IMR-90 (cell line): ENCODE measurements at places on chromosomes 7 and 10. TPM values are rescaled to one million over a fixed set of nuclear protein-coding genes. Genes with fewer than 3 reads are reported as not detected.

The AGR2 gene
- not detected in 2 replicates for total RNA-seq

The FXYD4 gene
- not detected in 2 replicates for total RNA-seq

The SCART1 gene
- total RNA-seq, result 0.28 and 0.54 TPM in 2 replicates

The CCL24 gene
- total RNA-seq, result not detected in 2 replicates

The GPR85 gene
- 5.0 and 5.4 TPM in 2 replicates for total RNA-seq

The DRGX gene
- total RNA-seq, result not detected in 2 replicates

The PODXL gene
- total RNA-seq, result 1.3 and 1.4 TPM in 2 replicates

GRCh38 chr7:118731854-118732253 lies 507.4 kb downstream of the ANKRD7 start:
- no peaks in the 10 kb centered on the region for H3K36me3 ChIP-seq
- H3K27me3 ChIP-seq, result no peaks in the 10 kb centered on the region
- no peaks in the 10 kb centered on the region for H3K4me1 ChIP-seq

DNA sequence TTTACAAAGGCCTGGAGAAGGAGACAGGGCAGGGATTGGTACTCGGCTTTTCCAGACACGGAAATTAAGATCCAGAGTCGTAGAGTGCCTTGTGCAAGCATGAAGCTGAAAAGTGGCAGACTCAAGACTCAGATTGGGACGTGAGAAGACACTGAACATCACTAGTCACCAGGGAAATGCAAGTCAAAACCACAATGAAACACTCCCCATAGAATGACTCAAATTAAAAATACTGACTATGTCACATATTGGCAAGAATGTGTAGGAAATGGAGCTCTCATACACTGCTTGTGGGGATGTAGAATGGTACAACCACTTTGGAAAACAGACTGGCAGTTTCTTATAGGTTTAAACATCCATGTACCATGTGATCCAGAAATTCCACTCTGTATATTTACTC lies 472.0 kb downstream of the RPS24 start:
- peak; percentile 57 for DNase-seq
- no peaks in the 10 kb centered on the region; the same call in 1 of the 2 replicates for H3K27me3 ChIP-seq
- no peak overlapping the region for H3K27ac ChIP-seq
- H3K4me1 ChIP-seq, result peaks cover 9% of the 10 kb centered on the region

- H3K27ac ChIP-seq, result no peak overlapping the region
- no peaks in the 10 kb centered on the region for H3K36me3 ChIP-seq
- H3K4me3 ChIP-seq, result no peak overlapping the region
- H3K4me1 ChIP-seq, result no peaks in the 10 kb centered on the region
These were observed 59.3 kb downstream of the C10orf105 start for GRCh38 chr10:71660313-71660712.

- no peak for DNase-seq
- H3K27ac ChIP-seq, result no peak overlapping the region
- no peak overlapping the region for H3K4me3 ChIP-seq
These were observed 15.4 kb downstream of the CUX1 start for GRCh38 chr7:101832685-101833375.

DNA sequence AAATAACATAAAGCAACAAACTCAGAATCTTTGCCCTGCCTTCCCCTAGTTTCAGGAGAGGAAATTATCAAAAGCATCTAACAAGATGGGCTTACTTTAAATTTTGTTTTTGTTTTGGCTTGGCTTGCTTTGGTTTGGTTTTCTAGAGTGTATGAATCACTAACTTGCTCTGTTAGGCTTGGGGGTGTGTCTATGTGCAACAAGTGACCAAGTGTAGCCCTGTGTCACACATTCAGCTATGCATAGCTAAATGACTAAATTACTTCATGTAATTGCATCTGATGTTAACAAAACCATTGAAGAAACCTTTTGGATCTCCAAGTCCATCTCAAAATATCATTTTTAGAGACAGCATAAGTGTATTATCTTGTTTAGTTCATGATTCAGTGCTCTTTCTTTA lies 251.0 kb downstream of the TFEC start:
- no peaks in the 10 kb centered on the region for H3K27me3 ChIP-seq
- no peaks in the 10 kb centered on the region for H3K4me1 ChIP-seq
- H3K27ac ChIP-seq, result no peak overlapping the region
- no peak overlapping the region for H3K4me3 ChIP-seq
- H3K36me3 ChIP-seq, result no peaks in the 10 kb centered on the region

- H3K36me3 ChIP-seq, result no peaks in the 10 kb centered on the region
- no peaks in the 10 kb centered on the region; the same call in 1 of the 2 replicates for H3K27me3 ChIP-seq
- no peak overlapping the region; the same call in 1 of the 2 replicates for H3K27ac ChIP-seq
- peaks cover 7% of the 10 kb centered on the region for H3K4me1 ChIP-seq
- no peak overlapping the region for H3K4me3 ChIP-seq
These were observed 125.6 kb upstream of the TNRC18 start for GRCh38 chr7:5549096-5549763.

- no peak overlapping the region for H3K27ac ChIP-seq
- H3K4me3 ChIP-seq, result no peak overlapping the region
- no peaks in the 10 kb centered on the region for H3K4me1 ChIP-seq
- DNase-seq, result no peak
- H3K36me3 ChIP-seq, result no peaks in the 10 kb centered on the region
- H3K27me3 ChIP-seq, result peaks cover 2% of the 10 kb centered on the region; the same call in 1 of the 2 replicates
These were observed 85.9 kb downstream of the PON1 start for GRCh38 chr7:95238252-95238943.

DNA sequence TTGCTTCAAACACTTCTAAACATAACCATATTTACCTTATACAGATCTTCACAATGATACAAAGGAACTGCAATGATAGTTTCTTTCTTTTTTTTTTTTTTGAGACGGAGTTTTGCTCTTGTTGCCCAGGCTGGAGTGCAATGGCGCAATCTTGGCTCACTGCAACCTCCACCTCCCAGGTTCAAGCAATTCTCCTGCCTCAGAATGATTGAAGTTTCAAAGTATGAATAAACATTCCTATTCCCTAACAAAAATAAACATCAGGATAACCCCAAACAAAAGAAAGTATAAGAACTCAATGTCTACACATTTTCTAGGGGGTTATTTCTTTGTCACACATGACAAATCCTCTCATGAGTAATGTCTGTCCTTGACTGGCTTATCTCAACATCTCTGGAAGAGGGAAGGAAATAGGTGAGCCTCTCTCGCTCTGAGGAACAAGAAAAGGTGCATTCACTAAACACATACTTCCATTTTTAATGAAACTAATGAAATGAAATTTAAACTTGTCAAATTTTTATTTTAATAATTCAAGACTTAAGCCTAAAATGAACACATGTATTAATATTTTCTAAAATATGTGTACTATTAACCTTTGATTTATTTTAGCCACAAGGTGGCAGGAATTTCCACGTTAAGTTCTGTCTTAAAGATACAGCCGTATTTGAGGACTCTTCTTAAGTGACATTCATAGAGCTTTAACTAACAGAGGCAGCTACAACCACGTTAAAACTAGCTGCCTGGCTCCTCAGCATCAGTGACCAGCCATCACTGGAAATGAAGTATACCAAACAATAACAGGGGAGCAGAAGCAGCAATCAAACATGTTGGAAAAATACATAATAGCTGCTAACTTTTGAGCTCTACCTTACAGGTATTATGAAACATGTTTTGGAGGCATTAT lies 58.3 kb downstream of the MALSU1 start:
- peaks cover 5% of the 10 kb centered on the region for H3K4me1 ChIP-seq
- DNase-seq, result peak; percentile 56
- H3K4me3 ChIP-seq, result no peak overlapping the region
- H3K36me3 ChIP-seq, result peaks cover 2% of the 10 kb centered on the region
